ENCODE measurements at places on chromosomes 5 and 9.

DNA sequence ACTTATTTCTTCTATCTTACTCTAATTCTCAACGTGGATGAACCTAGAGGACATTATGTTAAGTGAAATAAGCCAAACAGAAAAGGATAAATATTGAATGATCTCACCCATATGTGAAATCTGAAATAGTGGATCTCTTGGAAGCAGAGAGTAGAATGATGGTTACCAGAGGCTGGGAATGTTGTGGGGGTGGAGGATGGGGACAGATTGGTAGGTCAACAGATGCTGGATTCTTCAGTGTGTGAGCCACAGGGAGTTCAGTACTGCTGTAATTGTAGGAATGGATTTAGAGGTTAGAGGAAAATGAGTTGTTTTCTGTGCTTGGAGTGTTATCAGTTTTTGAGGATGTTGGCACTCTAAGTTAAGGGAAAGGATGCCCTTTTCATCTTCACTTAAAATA lies 190.6 kb downstream of the FBXL7 start:
- DNase-seq = no peak

DNA sequence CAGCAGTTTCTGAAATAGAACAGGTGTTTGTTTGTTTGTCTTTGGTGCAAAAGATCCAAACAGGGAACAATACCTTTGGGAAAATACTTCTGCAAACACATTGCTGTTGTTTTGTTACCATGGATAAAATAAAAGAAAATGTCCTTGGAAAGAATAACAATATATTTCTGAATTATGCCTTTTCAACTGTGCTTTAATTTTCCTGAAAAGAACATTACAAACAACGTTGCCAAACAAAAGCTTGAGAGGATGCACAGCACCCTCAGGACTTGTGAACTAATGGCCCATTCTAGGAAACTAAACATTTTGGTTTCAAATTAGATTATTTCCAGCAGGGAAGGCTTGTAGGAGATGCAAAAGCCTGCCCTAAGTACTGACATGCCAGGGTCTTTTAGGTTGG lies 967.2 kb downstream of the TLE4 start:
- no peak for DNase-seq

- DNase-seq = no peak
These were observed 169.0 kb downstream of the SYK start for GRCh38 chr9:90970608-90971007.

- DNase-seq = no peak
These were observed 340.7 kb downstream of the TLE4 start for GRCh38 chr9:79912318-79913070.

- no peak for DNase-seq
These were observed 176.1 kb downstream of the ATPSCKMT start for GRCh38 chr5:10073441-10074104.

DNA sequence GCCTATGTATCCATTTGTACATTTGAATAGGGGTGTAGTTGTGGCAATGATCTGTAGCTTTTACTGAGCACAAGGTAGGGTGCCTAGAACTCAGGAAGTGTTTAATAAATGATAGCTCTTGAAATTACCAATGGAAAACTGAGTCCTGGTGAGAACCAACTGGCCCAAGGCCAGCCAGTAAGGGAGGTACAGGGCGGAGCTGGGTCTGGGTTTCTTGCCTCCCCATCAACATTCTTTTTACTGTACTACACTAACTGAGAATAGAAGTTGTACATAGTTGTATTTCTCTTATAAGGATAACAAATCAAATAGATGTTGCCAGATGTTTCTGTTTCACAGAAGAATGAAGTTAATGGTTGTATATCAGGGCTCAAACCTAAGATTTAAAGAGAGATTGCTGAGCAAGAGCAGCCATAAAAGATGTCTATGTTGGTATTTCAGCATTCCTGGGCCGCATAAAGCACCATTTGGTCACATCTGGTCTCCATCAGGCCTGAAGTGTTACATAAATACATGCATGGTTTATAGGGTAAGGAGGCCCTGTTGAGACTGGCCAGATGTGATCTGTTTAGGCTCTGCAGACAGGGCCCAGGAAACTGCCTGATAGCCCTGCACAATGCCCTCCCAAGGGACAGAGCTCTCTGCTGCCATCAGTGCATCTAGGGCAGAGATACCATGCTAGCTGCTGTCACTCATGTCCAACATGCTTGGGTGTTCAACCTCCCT lies 210.5 kb downstream of the NXNL2 start:
- DNase-seq = no peak

GRCh38 chr5:150377964-150378694 lies 20.6 kb downstream of the TCOF1 start:
- no peak for DNase-seq

GRCh38 chr5:128213340-128213739 lies 129.8 kb downstream of the SLC12A2 start:
- no peak for DNase-seq

Measured in aorta (tissue), 5 donors.